ENCODE measurements at places on chromosomes 7 and 10.

GRCh38 chr10:97332591-97333350 is 1.8 kb downstream of the FRAT2 start:
- DNase-seq = no peak

GRCh38 chr10:60809157-60809556 is 30.9 kb downstream of the CDK1 start:
- DNase-seq = no peak

DNA sequence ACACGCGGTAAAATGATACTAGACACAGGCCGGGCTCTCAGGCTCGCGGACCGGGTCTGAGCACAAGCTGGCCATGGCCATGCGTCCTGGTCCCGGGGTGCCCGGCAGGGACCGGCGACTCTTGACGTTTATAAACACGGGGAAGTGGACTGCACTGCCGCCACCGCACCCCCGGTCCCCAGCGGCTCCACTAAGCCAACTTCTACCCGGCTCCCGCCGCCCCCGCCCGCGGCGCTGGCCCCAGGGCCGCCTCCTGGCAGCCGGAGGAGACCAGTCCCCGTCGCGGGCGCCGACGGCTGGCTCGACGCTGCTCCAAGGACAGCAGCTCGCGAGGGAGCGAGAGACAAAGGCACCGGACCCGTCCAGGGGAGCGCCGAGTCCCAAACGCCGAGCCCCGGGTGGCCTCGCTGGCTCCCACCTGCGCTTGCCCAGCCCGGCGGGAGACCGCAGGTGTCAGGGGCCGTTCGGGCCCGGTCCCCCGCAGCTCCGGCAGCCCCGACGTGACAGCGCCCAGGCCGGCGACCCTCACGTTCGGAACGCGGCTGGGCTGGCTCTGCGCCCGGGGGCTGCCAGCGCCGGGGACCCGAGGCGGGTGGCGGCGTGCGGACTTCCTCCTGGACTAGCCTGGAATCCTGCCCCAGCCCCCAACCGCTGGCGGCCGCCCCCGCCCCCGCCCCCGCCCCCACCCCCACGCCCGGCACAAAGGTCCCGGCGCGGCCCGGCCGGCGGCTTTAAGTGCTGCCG is 517 bp downstream of the ITGB1 start:
- DNase-seq = peak; percentile 33

DNA sequence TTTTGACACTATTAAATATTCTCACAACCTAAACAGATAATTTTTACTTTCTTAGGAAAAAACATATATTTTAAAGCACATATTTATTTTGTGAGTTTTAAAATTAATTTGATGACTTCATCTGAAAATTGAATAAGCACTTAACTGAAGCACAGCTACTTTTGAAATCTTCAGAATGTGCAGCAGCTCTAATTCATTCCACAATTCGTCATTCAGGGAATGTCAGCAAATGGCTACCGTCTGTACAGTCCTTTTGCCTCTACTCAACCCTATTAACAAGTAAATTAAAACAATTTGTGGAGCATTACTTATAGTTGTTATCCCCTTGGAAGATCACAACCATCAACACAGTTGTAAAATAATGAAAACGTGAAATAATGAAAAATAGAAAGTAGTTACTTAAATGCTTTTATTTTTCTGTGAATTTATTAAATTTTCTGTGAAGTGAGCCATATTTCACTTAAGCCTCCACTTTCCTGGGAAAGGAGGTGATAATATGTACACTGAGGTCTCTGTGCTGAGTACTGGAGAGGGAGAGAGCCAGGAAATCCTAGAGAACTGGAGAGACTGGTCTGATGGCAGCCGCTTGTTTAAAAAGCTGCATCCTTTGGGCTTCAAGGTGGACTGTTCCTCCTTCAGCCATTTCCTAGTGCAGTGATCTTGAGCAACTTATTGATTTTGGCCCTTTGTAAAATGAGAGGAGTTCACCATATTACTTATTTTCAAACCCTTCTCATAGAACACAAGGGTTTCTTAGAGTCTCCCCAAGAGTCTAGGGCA is 70.6 kb downstream of the REEP3 start:
- no peak for DNase-seq

DNA sequence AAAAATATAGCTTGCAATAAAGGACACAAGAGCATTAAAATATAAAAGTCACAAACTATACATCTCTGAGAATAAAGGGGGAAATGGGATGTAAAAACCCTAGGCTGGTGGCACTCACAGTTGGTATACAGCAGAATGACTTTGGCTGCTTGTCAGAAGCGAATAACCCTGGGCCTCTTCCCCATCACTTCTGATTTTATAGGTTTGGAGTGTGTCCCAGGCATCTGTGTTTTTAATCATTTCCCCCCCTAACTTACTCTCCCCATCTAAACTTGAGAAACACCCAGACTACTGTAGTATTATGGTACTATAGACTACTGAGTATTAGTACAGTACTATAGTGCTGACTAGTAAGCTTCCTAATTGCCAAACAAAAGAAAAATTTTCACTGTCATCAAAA is 1.8 kb upstream of the RPA3 start:
- DNase-seq = no peak

DNA sequence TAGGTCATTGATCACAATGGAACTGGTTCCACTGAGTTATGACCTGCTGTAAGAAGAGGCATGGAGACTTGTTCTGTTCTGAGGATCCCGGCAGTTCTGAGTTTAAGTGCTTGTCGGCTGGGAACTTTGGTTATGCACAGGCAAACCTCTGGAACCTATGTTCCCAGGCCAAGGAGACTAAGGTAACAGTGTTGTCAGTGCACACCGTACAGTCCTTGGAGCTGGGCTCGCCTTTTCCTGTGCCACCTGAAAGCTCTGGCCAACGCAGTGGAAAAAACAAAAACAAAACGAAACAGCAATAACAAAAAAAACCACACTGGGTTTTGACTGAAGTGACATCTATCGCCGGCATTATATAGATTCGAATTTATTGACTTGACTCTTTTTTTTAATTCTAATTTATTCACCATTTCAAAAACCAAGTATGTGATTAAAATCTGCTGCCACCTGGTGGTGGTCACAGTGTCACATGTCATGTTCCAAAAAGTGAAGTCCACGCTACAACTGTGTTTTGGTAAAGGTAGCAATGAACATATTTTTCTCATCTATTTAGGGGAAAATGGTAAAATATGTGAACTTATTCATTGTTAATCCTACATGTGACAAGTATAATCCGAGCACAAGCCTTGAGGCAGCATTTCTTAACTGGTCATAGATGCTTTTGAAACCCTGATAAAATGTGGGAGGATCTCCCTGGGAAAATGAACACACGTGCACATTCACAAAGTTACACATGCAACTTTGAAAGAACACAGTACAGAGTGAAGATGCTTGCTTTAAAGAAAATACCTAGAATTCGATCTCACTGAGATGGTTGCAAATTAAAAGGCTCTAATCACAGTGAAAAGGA is 113.8 kb upstream of the PPP2R2D start:
- DNase-seq = no peak

DNA sequence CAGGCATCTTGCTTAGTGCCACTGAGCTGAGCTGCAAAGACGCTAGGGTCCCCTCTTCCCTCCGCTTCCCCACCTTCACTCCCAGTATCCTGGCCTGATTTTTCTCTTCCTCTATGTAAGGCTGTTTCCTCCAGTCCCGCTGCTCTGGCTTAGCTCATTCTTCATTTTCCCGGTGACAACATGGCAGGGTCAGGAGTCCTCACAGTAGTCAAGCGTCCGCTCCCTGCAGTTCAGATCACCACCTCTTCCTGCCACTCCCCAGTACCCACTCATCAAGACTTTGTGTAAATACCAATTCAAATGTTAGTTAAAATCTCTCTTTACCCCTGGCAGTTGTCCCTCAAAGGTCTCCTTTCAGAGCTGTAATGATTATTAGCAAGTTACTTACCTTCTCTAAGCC is 650.4 kb upstream of the CELF2 start:
- DNase-seq = no peak

GRCh38 chr7:137135654-137136350 is 207.7 kb downstream of the PTN start:
- no peak for DNase-seq

DNA sequence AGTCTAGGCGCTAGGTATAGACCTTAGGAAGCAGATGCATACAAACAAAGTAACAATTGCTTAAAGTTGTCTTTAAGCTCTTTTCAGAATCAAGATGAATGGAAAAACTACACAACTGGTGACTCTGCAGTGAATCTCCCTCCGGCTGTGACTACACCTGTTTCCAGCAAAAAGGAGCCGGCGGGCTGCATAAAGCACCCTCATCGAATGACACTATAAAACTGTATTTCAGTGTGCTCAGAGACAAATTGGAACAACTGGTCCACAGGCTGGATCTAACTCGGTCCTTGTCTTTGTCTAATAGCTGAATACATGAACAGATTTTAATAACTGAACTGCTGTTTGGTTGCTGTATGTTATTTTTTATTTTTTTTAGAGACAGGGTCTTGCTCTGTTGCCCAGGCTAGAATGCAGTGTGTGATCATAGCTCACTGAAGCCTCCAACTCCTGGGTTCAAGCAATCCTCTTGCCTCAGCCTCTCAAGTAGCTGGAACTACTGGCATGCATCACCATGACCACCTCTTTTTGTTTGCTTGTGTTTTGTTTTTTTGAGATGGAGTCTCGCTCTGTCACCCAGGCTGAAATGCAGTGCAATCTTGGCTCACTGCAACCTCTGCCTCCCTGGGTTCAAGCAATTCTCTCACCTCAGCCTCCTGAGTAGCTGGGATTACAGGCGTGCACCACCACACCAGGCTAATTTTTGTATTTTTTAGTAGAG is 64.2 kb upstream of the SVIL start:
- no peak for DNase-seq

- no peak for DNase-seq
Observed at GRCh38 chr10:9222917-9223316, 1168.4 kb downstream of the GATA3 start.

- no peak for DNase-seq
Observed at GRCh38 chr7:46486256-46487206, 565.5 kb upstream of the IGFBP3 start.

DNA sequence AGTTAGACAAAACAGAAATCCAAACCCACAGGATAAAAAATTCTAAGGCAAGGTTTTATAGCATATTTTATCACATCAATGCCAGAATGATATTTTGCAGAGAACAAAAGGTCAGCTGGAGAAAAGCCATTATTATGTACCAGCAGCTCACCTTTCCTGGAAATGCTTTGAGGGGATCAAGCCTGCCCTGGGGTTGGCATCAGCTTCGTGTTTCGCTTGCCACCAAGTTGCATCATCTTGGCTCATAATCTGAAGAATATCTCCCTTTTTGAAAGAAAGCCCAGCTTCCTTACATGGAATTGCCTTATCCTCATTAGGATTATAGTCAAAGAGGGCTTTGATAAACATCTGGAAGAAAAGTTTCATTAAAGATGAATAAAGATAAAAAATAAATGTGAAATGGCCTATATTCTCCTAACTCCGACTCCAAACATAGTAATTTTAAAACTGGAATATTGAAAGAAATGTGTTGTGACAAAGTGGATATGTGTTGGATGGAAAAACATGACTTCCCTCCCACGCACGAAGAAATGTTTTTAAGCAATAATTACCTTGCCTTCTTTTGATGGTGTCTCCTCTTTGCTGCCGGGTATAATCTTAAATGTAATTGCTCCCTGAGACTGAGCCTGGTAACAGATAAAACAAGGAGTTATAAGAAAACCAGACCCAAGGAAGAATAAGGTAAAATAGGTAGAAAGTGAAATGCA is 121.3 kb upstream of the ODAD2 start:
- DNase-seq = no peak

DNA sequence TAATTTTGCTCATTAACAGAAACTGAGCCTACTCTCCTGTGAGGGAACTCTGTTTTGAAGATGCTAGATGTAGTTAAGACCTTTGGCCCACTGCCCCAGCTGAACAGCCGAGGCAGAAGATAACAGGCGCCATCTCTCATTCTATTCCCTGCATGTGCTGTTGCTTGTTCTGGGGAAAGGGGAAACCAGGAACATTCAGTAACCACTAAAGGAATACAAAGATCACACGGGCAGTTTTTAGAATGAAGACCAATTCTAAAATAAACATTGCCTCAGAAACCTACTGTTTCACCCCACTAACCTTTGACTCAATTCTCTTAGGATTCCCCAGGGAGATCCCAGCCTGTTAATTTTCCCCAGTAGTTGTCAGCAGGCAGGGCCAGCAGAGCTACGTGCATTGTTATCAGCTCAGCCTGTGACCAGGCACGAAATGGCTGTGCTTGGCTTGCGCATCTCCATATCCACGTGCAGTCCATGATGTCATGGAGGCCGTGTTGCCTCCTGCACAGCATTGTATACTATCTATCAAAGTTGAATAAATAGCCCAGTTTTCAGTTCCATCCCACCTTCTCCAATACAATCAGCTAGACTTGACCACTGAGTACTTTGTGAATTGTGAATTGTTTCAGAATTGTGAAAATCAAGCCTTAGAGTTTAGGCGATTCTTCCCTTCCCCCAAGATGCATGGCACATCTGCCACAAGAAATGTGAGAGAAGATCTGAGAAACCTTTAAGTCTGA is 36.0 kb downstream of the ANK3 start:
- DNase-seq = no peak

GRCh38 chr7:68752485-68753178 is 845.6 kb upstream of the AUTS2 start:
- no peak for DNase-seq

DNA sequence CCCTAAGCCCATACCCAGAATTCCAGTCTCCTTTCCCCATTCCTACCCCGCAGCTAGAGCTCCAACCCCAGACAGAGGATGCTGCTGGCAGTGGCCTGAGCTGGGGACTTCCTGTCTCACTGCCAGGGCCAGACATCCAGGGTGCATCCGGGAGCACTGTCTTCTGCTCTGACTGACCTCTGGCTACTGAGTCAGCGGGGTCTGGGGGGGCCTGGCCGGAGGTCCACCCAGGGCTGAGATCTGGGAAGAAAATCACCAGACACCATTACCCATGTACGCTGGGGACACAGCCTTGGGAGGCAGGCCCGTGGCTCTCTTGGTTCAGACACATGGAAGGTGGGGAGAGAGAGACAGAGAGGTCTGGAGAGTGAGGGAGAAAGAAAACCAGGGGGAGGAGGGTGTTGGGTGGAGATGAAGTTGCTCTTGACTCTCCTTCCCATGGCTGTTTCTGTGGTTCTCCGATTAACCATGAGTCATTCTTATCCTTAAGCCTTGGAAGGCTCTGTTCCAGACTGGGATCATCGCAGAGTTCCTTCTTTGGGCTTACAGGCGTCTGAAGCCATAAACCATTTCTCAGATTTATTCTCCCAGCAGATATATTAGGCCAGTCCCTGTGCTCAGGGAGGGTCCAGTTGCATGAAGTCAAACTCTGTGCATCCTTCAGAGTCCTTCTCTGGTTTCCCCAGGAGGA is 23.6 kb downstream of the TSPAN15 start:
- no peak for DNase-seq

DNA sequence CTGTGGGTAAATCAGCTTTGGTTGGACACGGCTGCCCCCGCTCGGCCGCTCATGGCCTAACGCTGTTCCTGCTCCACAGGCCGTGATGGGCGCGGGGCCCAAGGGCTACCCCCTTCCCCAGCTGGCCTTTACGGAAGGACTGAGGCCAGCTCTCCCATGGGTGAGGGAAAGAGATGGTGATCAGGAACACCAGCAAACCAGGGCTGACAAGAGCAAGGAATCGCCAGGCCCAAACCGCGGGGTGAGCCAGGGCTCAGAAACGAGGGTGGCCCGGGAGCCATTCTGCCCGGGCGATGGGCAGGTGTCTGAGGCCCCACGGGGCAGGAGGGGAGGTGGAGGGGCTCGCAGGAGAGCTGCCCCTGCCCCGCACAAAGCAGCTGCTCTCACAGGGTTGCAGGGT is 26.6 kb downstream of the GPER1 start:
- no peak for DNase-seq

Measured in stimulated activated naive CD4-positive, alpha-beta T cell (primary cell).